ENCODE measurements at places on chromosomes 16 and 17. TPM values are rescaled to one million over a fixed set of nuclear protein-coding genes. Genes with fewer than 3 reads are reported as not detected.

The RASD1 gene
- total RNA-seq: 3.6 TPM

The DHRS7C gene
- not detected for total RNA-seq

The VTN gene
- total RNA-seq: 0.53 TPM

The CD79B gene
- total RNA-seq: 2.1 TPM

The GLP2R gene
- total RNA-seq: not detected

Measured in aortic smooth muscle cell (primary cell).